ENCODE measurements at places on chromosomes 16 and 17. TPM values are rescaled to one million over a fixed set of nuclear protein-coding genes. Genes with fewer than 3 reads are reported as not detected.

Gene NAA60
- 55.4 TPM for total RNA-seq

Gene KCTD19
- total RNA-seq, result 0.21 TPM

Gene DHRS7C
- total RNA-seq, result not detected

Gene ABCC6
- 1.5 TPM for total RNA-seq

Gene TBC1D3E
- total RNA-seq, result not detected

Gene CDH16
- total RNA-seq, result 0.42 TPM

Gene PIK3R6
- total RNA-seq, result not detected

Gene TM4SF5
- 0.75 TPM for total RNA-seq

Gene GP1BA
- total RNA-seq, result not detected

Gene LYRM9
- total RNA-seq, result 2.2 TPM

Gene SLC5A11
- 0.40 TPM for total RNA-seq

Gene SLC38A7
- total RNA-seq, result 18.1 TPM

Gene PERCC1
- not detected for total RNA-seq

Gene ABCC3
- 137 TPM for total RNA-seq

All from A549 treated with RU486 at 1 μM for 4 hours (cell line).